CD4-positive, alpha-beta T cell treated with Interleukin-6 at 100 ng/mL for 8 hours (primary cell): ENCODE measurements at places on chromosomes 1 and 21.

DNA sequence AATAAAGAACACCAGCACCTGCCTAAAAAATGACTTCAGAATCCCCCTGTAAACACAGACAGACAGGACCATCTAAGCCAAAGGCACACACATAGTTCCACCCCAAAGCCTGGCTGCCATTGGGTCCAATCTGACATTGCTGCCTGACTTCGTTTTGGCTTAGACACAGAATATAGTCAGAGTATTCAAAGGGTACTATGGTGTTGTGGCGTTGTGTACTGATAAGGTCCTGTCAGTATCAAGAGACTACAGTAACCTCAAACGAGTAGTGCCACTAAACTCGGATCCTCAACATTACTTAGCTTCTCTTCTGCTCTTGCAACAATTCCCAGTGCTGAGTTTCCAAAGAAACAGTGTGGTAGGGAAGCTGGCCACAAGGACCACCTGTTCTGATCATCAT lies 169.3 kb upstream of the NR5A2 start:
- no peak for DNase-seq

DNA sequence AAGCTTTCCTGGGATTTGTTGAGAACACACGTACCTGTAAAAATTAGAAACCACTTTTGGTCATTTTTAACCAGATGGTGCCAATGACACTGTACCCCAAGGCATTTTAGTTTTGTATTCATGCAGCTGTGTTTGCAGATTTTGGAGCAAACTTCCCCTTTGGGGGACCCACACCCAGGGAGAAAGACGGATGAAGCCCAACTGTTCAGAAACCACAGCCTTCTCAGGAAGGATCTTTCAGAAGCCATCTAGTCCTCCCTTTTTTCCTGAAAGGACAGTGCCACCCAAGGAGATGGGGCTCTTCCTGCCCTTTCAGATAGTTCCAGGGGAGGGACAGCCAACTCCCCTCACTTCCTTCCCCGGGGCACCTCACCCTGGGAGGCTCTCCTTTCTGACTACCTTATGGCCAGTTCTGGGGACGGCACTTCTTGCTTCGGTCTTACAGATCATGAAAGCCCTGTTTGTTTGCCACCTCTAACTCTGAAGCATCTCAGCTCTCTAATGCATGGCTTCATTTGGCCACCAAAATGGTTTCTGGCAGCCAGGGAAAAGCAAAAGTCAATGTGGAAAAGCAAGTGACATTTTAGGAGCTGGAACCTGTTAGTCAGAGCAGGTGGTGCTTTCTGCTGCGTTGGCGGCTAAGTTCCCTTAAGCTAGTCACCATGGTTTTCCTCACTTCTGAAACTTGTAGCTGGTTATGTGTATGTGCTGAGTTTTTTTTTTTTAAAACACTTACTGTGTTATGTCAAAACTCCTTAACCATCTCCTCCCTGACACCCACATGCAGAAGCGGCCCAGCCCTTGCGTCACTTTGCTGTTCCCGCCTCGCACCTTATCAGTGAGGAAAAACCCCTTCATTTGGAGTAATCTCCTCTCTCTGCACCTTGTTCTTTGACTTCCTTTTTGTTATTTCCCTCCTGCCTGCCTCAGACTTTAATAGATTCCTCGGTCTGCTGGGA lies 10.1 kb downstream of the TMCC2 start:
- DNase-seq = no peak

DNA sequence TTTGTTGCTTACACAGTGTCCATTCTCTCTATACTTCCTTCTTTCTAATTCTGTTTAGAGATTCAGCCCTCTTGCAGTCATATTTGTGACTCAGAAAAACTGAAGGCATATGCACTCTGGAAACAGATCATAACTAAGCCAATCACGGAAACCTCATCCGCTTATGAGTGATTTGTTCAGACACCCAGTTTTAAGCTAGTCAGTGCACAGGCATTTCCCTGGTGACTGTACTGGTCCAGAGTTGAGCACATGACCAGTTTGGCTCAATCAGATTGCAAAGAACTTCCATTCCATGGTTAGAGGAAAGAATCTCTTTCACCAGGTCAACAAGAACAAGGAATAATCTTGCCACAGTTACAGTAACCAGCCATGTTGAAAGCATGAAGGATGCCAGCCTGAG lies 69.2 kb upstream of the SGIP1 start:
- no peak for DNase-seq

GRCh38 chr1:93172778-93173177 lies 7.4 kb downstream of the TMED5 start:
- no peak for DNase-seq

DNA sequence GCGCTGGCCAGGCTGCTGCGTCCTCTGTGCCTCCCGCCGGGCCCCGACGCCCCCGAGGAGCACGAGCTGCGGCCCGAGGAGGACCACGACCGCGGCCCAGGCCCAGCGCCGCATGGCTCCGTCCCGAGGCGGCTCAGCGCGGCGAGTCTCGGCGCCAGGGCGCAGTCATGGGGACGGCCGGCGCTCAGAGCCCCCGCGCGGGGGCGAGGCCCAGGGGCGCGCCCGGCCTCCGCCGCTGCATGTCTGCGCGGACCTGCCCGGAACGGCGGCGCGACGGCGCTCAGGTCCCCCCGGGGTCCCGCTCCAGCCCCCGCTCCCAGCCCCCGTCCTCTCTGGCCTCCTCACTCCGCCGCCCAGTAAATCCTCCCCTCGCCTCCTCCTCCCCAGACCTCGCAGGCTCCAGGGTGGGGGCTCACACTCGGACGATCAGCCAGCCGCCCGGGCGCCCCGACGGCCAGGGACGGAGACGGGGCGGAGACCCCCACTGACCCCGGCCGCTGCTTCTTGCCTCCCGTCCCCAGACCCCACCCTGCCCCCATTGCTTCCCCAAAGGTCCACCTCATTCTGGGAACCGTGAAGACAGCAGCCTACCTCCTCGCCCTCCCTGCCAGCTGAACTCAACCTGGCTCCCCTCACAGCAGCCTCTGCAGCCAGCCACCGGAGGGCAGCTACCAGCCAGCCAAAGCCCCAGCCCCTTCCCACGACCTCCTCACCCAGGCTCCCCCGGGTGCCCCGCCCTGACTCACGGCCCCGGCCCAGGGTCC lies at the start of gene C1QTNF12:
Gene C1QTNF12 (minus strand): TSS at position 146 of the 764 bp plus-strand sequence. CDS start 32 bp downstream, at position 114.
- no peak for DNase-seq
